SW480 (cell line): ENCODE measurements at places on chromosomes 2 and 18.

DNA sequence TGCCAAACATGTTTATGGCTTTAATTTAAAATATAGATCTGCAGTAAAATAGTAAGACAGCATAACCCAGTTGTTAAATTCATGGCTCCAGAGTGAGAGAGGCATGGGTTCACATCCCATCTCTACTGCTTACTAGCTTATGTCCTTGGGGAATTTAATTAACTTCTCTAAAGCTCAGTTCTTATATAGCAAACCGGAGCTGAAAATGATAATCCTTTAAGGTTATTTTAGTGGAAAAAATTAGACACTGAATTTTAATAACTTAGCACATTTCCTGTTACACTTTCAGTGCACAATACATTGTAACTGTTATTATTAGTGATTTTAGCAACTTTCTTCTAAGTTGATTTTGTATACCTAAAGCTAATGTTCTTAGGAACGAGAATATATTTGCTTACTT, 14.8 kb downstream of the SCN9A start:
- no peak for DNase-seq

GRCh38 chr2:223319601-223320000, 267.6 kb downstream of the KCNE4 start:
- no peak for DNase-seq

- no peak for DNase-seq
Observed at GRCh38 chr2:134231301-134231964, 22.4 kb upstream of the MGAT5 start.

DNA sequence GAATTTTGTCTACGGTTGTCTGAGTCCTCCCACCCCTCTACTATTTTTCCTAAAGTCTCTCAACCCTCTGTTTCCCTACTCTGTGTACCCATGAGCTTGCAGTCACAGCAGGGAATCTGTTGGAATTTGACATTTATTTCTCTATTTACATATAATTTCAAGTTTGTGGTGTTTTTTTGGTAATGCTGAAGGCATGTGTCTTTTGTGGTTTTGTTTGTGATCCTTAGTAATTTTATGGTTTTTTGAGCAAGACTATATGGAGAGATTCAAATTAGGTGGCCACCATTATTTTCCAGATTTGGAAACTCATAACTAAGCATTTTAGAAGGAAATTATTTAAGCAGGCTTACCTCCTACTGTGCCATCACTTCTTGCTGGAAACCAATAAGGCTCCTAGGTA, 27.2 kb upstream of the FBLN7 start:
- DNase-seq: no peak

GRCh38 chr2:27060323-27060722, 8.9 kb downstream of the AGBL5 start:
- no peak for DNase-seq

- no peak for DNase-seq
Observed at GRCh38 chr2:27925766-27926472, 35.4 kb downstream of the BABAM2 start.

DNA sequence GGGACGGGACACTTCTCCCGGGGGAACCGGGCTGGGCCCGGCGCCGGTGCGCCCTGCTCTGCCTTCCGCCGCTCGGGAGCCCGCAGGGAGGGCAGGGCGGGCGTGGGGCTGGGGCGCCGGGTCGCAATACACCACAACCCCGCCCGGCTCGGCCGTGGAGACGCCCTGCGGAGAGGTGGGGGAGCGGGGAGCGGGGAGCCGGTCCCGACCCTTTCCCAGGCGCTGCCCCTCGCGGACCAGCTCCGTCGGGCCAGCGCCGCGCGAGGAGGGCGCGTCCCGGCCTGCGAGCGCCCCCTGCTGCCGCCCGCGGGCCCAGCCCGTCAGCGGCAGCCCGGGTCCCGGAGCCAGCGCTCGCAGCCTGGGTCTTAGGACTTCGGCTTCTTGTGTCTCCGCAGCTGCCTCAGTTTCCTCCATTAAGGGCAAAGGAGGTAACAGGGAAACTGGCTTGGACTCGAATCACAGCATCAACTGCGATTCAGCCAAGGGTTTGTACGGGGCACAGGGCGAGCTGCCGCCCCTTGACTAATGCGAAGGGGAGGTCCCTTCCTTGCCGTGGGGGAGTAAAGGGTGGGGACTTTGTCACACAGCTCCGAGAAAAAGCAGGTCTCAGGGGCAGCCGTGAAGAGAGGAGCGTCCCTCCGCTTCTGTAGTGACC, 635 bp upstream of the ADRA2B start:
- peak; percentile 64 for DNase-seq

DNA sequence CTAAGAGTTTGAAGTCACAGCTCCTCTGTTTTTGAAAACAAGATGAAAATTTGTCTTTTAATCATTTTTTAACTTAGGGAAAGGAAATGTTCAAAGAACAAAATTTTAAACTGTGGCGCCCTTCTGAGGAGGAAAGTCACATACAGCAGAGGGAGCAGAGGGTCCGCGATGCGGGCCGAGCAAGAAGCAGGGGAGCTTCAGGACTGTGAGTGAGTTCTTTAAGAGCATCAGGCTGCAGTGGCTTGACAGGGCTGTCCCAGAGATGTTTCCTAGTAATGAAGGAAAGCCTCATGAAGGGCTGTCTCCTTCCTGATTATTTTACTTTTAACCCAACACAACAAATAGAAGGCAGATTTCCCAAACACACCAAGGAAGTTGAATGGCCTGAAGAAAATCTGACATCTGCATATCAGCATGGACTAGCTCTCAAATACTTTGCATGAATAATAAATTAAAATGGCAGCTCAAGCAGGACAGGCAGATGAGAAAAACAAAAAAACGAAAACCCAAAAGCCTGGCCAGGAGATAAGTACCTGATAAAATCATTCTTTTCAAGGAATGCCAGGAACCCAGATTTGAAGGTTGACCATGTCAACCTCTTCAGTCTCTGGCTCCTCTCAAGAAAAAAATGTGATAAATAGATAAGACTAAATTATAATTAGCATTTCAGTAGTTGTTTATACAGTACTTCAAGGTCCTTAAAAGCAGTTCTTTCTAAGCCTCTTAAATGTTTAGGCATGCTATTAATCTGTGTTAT, 60.8 kb downstream of the SLC40A1 start:
- DNase-seq: no peak

DNA sequence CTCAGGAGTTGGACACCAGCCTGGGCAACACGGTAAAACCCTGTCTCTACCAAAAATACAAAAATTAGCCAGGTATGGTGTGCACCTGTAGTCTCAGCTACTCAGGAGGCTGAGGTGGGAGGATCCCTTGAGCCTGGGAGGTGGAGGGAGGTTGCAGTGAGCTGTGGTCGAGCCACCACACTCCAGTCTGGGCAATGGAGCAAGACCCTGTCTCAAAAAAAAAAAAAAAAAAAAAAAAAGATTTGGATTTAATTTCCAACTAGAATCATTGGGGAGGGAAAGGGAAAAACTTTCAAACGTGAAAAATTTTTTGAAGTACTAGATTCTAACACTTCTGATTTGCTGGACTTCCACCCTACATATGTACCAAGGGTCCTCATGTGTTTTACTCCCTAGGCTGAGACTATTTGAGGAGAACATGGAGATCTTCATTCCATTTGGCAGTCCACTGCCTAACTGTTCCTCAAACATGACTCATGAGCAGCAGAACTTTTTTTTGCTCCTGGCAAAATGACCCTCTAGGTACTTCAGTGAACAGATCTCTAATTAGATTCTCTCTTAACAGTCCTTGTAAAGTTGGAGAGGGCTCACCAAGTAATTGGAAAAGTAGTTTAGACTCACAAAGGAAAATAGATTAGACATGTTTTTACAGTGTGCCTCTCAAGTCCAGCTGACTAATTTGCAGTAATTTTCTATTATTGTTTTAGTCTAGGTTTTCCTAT, 267.6 kb downstream of the METTL4 start:
- peak; percentile 31 for DNase-seq

DNA sequence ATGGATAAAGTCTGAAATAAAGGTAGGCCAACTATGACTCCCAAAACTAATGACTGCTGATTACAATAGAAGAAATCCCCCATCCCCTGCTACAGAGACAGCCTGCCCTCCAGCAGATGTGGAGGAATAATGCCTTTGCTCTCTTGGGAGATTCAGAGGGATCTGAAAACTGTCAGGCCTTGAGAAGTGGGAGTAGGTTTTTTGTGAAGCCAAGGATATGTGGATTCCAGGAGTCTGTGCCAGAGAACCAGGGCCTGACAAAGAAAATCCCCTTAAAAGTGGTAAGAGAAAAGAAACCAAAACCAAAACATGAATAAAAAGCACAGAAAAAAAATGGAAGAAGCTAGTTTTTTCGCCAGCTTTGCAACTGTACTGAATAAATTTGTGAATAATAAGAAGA, 397.6 kb downstream of the ZNF521 start:
- DNase-seq: no peak
